Activated B cell treated with CpG ODN at 0.5 μM for 24 hours (primary cell): ENCODE measurements at places on chromosomes 5 and 9.

DNA sequence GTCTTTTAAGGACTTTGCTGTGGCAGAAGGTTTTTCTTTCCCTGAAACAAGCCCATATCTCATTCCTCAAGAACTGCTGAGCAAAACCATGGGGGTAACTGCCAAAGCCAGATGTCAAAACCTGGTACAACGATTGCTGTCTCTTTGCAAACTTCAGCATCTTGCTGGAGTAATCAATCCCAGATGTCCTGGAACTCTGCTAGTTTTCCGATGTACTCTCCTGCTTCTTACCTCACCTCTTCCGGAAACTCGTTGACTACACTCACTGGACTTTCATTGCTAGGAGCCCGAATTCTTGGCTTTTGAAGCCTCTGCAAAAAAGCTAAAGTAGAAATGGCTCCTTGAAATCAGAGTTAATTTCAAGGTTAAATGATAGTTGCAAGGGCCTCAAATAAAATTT is 23.3 kb downstream of the RAD1 start:
- DNase-seq = no peak

GRCh38 chr5:154190595-154191304 is at the start of gene GALNT10:
Gene GALNT10 (plus strand): TSS chr5:154190733. CDS start chr5:154190867, 134 bp downstream.
- DNase-seq = no peak

GRCh38 chr5:7467179-7467578 is 71.2 kb downstream of the ADCY2 start:
- no peak for DNase-seq

- no peak for DNase-seq
Observed at GRCh38 chr5:24045046-24045445, 537.6 kb downstream of the PRDM9 start.

DNA sequence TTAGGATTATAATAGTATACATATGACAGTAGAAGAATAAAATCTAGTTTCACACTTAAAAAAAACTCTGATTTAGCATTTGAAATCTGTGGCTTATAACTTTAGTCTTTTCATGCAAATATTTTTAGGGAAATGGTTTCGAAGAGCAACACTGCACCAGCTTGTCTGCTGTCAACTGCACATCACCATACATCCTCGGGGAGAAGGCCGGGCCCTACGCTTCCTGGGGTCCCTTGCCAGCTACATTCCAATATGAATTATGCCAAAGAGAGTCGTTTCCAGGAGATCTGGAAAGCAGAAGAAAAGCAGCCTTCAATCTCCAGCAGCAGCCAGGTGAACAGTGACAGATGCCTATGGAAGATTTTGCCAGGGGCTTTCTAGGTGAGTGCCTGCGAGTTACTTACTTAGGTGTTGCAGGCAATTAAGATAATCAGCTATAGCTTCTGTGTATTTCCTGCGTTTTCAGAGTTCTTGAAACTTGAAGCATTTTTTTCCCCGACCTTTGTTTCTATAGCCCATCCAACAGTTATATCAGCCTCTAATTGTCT is 166.8 kb downstream of the TRPM3 start:
- DNase-seq = no peak

DNA sequence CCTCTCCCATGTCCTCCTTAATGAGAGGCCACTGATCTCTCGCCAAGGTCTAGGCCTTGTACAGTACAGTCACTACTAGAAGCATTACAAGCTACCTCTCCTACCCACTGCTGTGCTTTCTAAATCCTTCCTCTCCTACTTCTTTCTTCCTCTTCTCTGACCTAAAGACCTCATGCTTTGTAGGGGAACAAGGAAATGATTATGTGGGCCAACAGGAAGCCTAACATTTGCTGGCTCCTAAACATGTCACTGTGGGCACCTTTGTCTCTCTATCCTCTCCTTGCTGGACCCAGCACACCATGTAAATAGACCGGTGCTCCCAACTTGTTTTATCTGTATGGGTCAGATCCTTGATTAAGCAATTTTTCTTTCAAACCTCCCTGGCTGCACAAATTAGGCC is 16.7 kb downstream of the SLC28A3 start:
- DNase-seq = no peak

- DNase-seq = no peak
Observed at GRCh38 chr9:95264954-95265615, 52.4 kb downstream of the FANCC start.

GRCh38 chr9:99241106-99241505 is 19.0 kb downstream of the SEC61B start:
- no peak for DNase-seq

DNA sequence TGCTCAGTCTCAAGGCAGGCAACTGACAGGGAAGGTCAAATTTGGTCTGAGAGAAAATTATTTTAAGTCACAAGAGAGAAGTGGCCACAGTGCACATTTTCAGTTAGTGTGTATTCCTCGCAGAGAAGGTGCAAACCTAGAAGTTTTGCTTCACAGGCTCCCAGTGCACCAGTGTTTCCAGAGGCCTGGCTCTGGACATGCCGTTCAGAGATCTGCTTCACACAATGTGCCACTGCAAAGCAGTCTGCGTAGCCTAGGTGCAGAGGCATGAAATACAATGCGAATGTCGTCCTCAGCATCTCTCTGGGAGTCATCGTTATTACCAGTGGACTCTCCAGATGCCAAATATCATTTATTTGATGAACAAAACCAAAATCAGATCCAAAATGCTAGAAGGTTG is 147.8 kb downstream of the MAPKAP1 start:
- no peak for DNase-seq

GRCh38 chr9:135811801-135812200 is 95.5 kb downstream of the CAMSAP1 start:
- no peak for DNase-seq

GRCh38 chr5:157671592-157672330 is 428 bp downstream of the C5orf52 start:
- DNase-seq = no peak

GRCh38 chr5:177595026-177595585 is 3.1 kb downstream of the TMED9 start:
- DNase-seq = no peak

- no peak for DNase-seq
Observed at GRCh38 chr5:2200261-2200950, 317.7 kb upstream of the IRX4 start.

- DNase-seq = no peak
Observed at GRCh38 chr5:55923177-55923771, 71.5 kb downstream of the IL6ST start.

DNA sequence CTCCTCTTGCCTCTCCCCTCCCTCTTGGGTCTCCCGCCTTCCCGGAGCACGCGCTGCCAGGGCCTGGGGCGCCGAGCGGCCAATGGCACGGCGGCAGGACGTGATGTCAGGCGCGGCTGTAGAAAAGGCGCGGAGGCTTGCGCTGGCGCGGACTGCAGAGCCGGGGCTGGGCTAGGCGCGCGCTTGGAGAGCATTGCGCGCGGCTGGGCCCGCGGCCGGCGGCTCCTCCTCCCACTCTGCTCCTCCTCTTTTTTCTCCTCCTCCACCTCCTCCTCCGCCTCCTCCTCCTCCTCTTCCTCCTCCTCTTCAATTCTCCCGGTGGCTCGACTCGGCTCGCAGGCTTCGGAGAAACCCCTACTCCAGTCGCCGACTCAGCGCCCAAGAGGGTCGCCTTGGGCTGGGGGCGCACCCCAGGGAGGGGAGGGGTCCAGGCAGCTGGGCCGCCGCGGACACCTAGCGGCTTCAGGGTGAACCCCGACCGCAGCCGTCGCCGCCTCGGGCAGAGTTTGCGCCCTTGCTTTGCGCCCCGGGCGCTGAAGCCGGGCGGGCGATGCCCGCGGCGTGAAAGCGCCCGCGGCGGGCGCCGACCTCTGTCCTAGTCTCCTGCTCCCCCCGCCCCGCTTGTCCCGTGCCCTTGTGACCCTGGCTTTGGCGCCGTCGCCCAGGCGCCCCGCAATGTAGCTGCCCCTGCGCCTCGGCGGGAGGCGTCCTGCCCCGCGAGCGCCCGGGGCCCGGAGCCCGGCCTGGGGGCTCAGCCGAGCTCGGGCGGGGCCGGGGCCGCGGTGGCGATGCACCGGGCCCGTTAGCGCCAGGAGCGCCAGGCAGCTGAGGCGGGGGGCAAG is at the start of gene LHX2:
TSS of gene LHX2 (plus strand) at position 309 of the 842 bp plus-strand sequence. CDS start 581 bp downstream, outside the sequence.
- DNase-seq = no peak

DNA sequence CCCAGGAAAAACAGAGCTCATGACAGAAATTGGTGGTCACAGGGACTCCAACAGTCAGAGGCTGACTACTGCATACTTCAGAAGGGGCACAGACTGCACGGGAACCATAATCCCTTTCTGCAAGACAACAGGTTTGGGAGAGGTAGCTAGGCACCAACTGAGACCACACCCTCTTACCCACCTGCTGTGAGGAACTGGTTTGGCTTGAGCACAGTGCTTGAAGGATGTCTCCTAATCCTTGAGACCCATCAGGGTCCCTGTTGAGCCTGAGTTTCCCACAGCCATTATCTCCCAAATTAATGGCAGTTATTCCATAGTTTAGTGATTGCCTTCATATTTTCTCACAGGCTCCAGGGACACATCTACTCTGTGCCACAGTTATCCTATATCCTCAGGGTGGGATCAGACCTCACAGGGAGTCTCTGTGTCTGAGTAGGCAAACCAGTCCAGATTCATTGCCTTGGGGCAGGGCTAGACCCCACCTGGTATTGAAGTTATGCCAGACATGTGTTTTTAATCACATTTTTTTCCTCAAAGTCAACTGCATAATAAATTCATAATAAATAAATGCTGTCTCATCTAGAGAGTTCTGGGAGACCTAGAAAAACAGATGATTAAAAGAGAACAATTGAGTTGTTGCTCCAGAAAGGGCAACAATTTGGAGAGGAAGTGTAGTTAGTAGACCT is 9.3 kb upstream of the CAST start:
- DNase-seq = no peak

DNA sequence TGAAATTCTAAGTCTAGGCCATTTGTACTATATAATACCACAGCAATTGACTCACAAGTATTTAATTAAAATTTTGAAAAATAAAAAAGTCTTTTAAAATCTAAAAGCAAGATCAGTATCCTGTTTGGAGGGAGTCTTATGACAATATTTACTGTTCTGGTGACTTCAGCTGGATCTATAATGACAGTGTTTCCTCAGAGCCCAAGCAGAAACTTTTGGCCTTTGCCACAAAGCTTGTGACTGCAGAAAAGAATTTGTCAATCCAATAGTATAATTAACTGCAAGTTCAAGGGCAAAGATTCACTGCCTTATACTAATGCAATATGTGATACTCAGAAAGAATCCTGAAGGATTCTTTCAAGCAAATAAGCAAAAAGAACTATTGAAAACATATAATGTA is 49.6 kb upstream of the RAPGEF6 start:
- no peak for DNase-seq

- no peak for DNase-seq
Observed at GRCh38 chr9:137054932-137055384, 1.1 kb upstream of the ENTPD2 start.

DNA sequence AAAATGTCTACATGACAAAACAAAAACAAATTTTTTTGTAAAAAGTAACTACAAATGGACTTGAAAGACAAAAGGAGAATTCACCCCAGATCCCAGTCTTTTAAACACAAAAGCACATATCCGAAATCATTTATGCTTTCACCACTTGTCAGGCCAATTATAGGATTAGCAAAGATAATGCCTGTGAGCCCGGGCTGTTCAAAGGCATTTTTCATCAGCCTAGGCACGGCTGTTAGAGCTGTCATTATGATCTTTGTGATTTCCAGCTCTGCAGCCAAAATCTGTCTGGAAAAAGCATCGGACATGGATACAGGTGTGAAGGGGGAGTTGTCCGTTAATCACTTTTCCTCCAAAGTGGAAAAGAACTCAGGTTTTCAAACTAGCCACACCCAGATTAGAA is 23.6 kb upstream of the RAB14 start:
- DNase-seq = no peak

DNA sequence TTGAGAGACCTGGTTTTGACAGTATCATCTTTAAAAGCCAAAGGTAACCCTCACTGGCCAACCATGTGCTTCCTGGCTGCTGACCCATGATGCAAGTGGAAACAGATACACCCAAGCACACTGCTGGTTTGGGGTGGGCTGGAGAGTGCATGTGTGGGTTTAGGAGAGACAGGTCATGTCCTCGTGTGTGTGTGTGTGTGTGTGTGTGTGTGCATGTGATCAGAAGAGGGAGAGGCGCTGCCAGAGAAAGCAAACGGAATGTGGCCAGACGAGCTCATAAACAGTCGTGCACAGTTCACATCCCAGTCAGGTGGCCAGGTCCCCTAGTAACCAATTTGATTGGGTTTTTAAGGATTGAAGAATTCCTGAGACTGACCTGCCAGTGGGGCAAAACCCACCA is 112.8 kb upstream of the ICE1 start:
- no peak for DNase-seq

DNA sequence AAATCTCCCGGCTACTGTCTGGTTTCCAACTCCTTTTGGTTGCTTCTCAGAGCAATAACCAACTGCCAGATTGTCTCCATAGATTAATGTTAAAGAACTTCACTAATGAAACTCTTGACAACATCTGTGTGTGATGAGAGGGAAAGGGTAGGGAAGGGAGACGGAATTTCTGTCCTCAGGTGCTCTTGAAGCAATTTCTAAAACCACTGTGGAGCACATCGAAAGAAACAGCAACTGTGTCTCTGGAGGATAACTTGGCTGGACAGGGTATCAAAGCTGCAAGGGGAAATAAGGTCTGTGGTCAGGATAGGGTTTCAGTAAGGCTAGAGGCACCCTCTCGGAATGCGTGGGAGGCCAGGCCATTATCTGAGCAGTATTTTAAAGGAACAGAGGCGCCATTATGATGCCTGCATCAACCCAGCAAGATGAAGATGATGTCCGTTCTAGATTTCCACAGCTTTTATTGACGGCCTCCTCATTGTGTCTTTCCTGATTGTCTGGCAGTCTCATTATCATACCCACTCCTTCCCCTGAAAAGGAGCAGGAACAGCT is 76.6 kb downstream of the RORB start:
- no peak for DNase-seq

DNA sequence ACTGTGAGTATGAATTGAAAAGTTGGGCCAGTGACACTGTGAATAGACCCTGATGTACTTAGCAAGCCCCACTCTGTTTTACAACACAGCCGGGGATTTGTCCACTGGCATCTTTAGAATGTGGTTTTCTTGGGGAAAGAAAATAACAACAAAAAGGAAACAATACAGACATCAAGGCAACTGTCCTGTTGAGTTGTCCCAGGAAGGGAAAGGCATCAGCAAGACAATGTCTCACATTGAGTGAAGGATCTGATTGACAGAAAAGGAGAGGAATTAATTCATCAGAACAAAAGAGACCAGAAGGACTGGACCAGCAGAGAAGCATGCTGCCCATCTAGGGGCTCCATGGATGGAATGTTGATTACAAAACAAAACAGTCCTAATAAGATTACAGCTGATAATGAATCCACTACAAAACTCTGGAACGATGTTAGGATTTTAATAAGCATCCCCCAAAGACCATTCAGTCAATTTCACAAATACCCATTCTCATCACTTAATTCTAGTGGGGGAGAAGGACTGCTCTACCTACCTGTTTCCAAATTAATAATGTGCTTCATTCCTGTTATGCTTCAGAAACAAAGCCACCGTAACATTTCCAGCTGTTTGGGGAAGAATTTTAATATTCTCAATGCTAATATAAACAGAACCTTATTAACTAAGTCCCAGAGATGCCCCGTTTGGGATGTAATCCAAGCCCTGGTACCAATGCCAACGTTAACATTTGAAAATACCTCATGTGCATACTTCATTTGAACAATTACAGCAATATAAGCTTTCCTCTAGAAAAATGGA is 298.0 kb downstream of the SPOCK1 start:
- no peak for DNase-seq
